Suppressor macrophage (primary cell): ENCODE measurements at places on chromosomes 13 and 19.

- no peak for DNase-seq
Observed at GRCh38 chr19:33392341-33393285, 19.1 kb downstream of the CEBPG start.

DNA sequence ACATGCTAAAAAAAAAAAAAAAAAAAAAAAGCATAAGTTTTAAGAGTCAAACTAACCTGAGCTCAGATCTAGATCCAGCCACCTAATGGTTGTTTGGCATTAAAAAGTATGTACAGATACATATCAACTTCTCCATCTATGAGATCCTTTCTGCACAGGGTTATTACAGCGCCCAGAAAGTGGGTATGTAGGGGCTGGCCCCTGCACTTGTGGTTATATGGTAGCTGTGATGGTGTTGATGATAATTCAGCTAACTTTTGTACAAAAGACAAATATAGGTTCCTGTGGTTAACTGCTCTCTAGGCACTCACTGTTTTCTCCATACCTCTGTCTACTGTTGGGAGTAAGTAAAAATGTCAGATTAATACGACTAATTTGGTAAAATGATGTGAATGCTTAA is 81.7 kb downstream of the TNFRSF19 start:
- DNase-seq = no peak

- DNase-seq = no peak
Observed at GRCh38 chr13:88144580-88144979, 473.4 kb downstream of the SLITRK5 start.

DNA sequence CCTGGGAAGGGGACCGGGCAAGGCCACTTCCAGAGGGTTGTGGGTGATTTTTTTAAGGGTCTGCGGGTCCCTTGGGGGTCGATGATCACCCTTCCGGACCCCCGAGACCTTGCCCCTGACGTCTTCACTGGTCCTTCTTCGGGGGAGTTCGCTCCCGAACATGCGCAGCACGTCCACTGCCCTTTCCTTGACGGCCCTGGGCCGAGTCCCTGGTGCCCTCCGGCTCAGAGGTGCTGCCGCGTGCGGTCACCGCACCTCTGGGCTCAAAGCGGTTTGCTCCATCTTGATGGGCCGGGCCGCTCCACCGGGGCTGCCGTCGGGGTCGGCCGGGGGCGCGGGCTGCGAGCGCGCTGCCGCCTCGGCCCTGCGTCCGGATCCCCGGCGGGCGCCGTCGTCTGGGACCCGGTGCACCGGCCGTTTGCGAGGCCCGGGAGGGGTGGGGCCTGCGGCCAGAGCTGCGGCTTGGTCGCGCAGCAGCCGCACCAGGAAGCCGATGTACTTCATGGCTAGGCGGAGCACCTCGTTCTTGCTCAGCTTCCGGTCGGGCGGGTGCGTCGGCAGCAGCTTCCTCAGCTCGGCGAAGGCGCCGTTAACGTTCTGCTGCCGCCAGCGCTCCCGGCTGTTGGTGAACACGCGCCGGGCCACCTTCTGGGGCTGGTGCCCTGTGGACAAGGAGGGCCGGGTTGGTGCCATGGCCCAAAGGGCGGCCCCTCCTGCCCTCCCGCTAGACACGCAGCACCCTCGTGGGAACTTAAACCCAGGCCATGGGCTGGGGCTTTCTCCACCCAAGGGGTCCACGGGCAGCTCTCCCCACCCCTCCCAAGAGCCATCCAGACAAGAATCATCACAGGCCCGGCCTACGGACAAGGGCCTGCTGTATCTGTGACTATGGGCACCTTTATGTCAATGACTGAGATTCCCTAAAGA is 3.3 kb downstream of the LYL1 start:
- DNase-seq = peak; percentile 94

GRCh38 chr13:39306639-39307589 is 268.7 kb downstream of the NHLRC3 start:
- no peak for DNase-seq

GRCh38 chr13:51768378-51768921 is 35.5 kb downstream of the DHRS12 start:
- DNase-seq = no peak

- DNase-seq = no peak
Observed at GRCh38 chr13:24129914-24130774, 30.4 kb upstream of the SPATA13 start.
